Spinal cord (tissue), 10 donors: ENCODE measurements at places on chromosomes 4 and X. TPM values are rescaled to one million over a fixed set of nuclear protein-coding genes. Genes with fewer than 3 reads are reported as not detected.

The N4BP2 gene
- 25.6 TPM for total RNA-seq

The NDP gene
- 17.6 TPM for total RNA-seq

The NPNT gene
- total RNA-seq = 95.3 TPM

The SSX1 gene
- total RNA-seq = not detected

The AMOT gene
- 17.6 TPM for total RNA-seq

The TRIML2 gene
- total RNA-seq = not detected

The DBET gene
- not detected for total RNA-seq

The UNC5C gene
- total RNA-seq = 28.3 TPM

The SPP1 gene
- 589 TPM for total RNA-seq

The PRKG2 gene
- total RNA-seq = 3.3 TPM

GRCh38 chr4:6782147-6782845 is at the start of gene KIAA0232:
Gene KIAA0232, plus strand, starts transcription at chr4:6782727. Its CDS starts 41,727 bp downstream, at chr4:6824454.
- peak; percentile 65 for DNase-seq
- H3K4me1 ChIP-seq = peaks cover 22% of the 10 kb centered on the region

DNA sequence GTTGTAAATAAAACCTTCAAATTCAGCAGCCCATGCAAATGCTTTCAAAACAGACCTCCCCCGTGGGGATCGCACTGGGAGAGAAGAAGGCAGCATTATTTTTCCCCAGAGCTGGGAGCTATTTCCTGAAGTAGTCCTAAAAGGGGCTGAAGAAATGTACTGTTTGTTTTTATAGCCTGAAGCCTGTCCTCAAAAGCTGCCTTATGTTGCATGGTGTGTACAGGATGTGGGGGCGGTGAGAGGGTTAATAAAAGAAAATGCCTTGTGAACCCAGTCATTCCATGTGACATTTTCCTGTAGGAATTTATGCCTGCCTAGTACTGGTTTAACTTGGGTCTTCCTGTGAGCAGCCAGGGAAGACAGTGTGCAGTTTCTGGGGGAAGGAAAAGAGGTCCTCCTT is 144.1 kb downstream of the SOWAHB start:
- H3K4me1 ChIP-seq = peaks cover 20% of the 10 kb centered on the region
- no peak for DNase-seq
- H3K27ac ChIP-seq = peak overlapping the region; percentile 61
- H3K27me3 ChIP-seq = no peaks in the 10 kb centered on the region

- H3K27ac ChIP-seq = no peak overlapping the region
- no peaks in the 10 kb centered on the region for H3K27me3 ChIP-seq
- H3K4me1 ChIP-seq = no peaks in the 10 kb centered on the region
These were observed 592.4 kb downstream of the ACTRT1 start for GRCh38 chrX:127459790-127460189.

GRCh38 chrX:129718676-129719075 is 20.1 kb upstream of the XPNPEP2 start:
- no peak overlapping the region for H3K4me3 ChIP-seq
- peaks cover 2% of the 10 kb centered on the region for H3K27me3 ChIP-seq
- H3K4me1 ChIP-seq = no peaks in the 10 kb centered on the region
- H3K27ac ChIP-seq = no peak overlapping the region
- no peak for DNase-seq

DNA sequence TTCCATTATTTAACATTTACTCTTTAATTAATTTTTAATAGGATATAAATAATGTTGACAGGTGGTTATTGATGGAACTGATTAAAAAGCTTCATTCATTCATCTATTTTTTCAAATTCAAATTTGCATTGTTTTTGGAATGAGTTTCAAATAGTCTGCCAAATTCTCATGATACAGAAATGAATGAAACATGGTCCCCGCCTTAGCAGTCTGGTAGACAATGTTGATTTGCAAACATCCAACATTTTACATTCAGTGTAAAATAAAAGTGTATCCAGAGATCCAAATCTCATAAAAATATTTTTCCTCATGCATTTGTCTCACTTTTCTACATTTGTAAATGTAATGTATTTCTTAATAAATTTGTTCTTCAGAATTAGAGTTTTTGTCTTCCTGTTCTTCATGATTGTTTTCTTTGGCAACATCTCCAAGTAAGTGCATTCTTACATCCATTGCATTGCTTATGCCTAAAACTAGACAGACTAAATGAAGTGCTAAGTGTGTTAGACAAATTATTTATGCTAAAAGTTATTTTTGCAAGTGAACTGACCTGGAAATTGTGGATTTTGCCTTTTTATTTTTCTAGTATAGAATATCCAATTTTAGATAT is 142.3 kb downstream of the PCDH18 start:
- no peaks in the 10 kb centered on the region for H3K36me3 ChIP-seq
- H3K4me1 ChIP-seq = no peaks in the 10 kb centered on the region
- H3K27me3 ChIP-seq = no peaks in the 10 kb centered on the region
- no peak overlapping the region for H3K4me3 ChIP-seq

DNA sequence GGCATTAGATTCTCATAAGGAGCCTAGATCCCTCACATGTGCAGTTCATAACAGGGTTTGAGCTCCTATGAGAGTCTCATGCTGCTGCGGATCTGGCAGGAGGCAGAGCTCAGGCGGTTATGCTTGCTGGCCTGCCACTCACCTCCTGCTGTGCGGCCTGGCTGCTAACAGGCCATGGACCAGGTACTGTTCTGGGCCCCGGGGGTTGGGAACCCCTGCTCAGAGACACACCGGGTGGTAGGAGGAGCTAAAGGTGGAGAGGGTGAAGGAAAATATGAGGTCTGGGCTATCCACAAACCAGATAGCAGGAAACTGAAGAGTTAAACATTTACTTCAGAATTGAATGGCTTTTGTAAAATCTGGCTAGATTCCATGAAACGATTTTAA is 5.9 kb upstream of the F11 start:
- H3K27me3 ChIP-seq = no peaks in the 10 kb centered on the region
- H3K27ac ChIP-seq = no peak overlapping the region
- H3K36me3 ChIP-seq = no peaks in the 10 kb centered on the region
- no peak overlapping the region for H3K4me3 ChIP-seq

DNA sequence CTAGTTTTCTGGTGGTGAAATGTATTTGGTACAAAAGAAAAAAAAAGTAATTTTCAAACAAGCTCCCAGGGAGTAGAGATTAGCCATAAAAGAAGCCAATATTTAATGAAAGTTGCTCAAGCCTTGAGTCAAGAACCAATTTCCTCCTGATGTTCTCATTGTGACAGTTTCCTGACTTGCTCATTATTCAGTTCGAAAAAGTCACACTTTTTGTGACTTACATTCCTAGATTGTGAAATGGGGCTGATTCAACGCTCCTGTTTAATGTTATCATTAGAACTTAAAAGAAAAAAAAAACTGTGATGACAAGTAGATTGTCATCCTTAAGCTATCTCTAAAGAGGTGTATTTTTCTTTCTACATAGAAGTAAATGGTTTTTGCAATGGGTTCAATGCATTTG is 122.6 kb upstream of the BMPR1B start:
- no peaks in the 10 kb centered on the region for H3K4me1 ChIP-seq
- DNase-seq = no peak
- no peak overlapping the region for H3K4me3 ChIP-seq
- H3K27ac ChIP-seq = no peak overlapping the region
- H3K36me3 ChIP-seq = no peaks in the 10 kb centered on the region
